ENCODE measurements at places on chromosomes 7 and 10. TPM values are rescaled to one million over a fixed set of nuclear protein-coding genes. Genes with fewer than 3 reads are reported as not detected.
A peak's percentile ranks its signal among the peaks of the same experiment; 100 is the strongest.

GRCh38 chr10:101941871-101942270 lies 98.3 kb upstream of the KCNIP2 start:
- no peak for DNase-seq

DNA sequence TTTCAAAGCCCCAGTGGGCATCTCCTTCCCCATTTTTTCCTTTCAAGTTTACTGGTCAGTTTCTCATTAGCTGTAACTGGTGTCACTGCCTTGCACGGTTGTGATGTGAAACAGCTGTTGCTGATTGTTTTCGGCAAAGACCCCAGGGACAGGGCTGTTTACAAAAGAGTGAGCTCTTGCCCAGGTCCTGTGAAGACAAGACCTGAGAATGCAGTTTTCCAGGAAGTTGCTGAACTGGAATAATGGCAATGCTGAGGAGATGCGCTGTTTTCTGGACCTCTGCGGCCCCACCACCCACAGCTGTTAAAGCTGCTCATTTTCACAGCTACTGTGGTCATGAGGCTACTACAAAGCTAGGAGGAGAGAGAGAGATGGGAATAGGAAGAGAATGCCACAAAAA lies 116.6 kb upstream of the RSU1 start:
- no peak for DNase-seq

- no peak for DNase-seq
Measured at GRCh38 chr10:100114976-100115770, 33.5 kb upstream of the CPN1 start.

DNA sequence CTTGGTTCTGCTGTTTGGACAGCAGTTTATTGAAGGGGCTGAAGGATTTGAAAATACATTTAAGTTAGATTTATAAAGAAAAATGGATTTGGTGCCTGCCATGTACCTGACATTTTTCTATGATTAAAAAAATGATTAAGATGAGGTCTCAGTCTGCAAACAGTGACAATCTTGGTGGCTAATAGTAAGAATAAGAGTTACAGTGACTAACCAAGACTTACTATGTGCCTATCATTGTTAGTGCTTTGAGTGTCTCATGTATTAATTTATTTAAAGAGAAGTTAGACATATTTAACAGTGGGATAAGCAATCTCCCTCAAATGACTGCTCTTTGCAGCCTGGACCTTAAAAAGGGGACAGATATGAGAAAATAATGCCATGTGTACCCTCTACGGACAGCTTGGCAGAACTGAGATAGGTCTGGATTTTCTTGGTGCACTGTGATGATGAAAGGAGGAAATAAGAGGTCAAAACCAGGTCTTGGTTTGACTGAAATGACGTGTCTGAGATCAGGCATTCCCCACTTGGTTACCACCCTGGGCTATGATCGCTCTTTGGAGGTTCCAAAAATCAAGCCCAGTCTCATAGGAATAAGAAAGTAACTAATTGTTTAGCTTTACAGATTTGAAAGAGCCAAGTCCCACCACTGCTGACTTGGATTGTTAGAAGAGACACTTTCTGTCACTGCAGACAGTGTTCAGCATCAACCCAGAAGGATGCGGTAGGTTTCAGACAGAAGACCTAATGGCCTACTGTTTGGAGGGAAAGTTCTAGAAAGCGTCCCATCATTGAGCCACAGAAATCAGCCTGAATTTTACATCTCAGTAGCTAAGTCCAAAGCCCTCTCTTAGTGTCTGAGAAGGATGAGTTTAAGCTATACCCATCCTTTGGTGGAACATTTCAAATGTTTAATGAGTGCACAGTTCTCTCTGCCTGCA lies 2.1 kb downstream of the CASP7 start:
- DNase-seq: no peak

GRCh38 chr10:69863580-69863979 lies 61.9 kb downstream of the COL13A1 start:
- no peak for DNase-seq

DNA sequence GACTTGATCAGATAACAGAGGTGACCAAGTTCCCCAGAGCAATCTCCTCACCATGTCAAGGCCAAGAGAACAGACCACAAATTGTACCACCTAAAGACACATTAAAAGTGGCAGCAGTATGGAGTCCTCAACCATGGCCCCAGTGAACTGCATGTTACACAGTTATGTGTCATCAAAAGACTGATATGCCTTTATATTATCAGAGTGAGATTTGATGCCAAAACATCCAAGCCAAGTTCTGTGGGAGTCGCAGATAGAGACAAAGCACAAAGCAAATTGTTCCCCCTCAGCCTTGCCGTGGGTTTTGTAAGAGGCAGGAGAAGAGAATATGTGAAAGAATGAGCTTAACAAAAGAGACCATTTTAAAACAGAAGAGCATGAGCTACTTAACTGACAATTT lies 39.2 kb upstream of the TES start:
- DNase-seq: no peak

GRCh38 chr7:113915956-113916355 lies 2.9 kb downstream of the PPP1R3A start:
- DNase-seq: no peak

DNA sequence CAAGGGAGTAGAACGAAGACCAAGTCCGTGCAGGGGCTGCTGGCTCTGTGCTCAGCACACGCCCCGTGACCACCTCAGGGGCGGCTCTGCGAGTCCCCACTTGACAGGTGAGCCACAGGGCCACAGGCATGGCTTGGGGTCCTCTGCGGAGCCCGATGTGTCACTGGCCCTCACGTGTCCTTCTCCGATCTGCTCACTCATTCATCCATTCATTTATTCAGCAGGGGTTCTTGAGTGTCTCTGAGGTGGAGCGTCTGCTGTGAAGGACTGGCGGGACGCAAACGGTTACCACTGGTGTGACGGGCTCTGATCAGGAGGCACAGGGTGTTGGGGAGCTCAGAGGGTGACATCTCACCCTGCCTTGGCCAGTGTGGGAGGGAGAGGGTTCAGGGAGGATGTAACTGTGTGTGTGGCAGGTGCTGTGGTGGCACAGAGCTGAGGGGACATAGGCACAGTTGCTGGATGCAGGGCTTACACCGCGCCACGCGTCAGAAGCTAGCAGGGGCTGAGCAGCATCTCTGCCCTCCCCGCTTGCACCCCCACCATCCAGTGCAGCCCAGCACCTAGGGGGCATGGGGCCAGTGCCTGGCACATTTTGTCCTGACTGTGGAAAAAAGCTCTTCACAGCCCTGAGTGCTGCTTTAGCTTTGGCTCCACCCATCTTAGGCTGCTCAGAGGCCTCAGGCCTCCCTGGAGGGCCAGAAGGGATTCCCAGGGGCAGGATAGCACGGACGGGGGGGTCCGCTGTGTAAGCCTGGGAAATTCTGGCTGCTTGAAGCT lies 116.8 kb downstream of the LHPP start:
- no peak for DNase-seq

DNA sequence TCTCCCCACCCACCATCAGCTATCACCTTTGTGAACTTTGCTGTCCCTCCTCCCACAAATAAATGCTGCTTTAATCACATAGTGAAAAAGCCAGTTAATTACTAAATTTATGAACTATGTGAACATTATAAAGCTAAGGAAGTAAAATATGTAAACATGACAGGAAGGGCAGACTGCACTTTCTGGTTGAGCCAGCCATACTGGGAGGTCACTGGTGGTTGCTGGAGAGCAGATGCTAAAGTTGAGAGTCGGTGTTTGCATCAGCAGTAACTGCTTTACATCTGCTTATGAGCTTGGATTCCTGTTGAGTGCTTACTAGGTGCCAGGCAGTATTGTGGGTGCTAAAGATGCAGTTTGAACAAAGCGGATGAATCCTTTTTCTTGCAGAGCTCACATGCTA lies 209.9 kb upstream of the FZD1 start:
- no peak for DNase-seq

- no peak for DNase-seq
Measured at GRCh38 chr7:116259871-116260440, 49.6 kb downstream of the TES start.

GRCh38 chr10:132139526-132139925 lies 47.2 kb upstream of the DPYSL4 start:
- DNase-seq: no peak

- DNase-seq: no peak
Measured at GRCh38 chr7:40880581-40880980, 745.8 kb downstream of the SUGCT start.

DNA sequence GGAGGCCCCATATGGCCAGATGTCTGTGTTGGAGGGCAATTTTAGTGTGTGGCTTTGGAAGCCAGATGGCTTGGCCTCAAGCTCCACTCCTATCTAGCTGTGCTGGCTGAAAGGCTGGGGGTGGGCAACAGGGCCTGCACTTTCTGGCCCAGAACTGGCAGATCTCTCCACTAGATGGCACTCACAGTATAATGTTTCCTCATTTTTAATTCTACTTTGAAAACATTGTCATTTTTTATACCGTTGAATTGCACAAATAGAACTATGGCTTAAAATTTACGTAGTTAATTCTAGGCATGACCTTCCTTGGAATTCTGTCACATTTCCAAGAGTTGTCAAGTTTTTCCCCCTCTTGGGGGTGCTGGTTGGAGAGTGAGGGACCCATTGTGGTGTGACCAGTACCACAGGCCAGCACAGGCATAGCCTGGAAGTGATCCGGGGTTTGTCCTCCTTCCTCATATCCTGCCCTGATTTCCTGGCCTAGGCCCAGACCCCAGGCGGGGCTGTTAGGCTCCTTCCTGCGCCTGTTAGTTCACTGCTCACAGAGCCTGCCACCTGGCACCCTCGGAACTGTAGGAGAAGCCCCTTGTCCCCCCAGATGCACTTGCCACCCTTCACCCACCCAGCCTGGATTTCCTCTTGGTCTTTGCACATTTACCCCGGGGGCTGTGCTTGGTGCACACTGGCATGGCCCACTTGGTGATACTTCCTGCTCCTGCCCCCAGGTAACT lies 52.8 kb downstream of the ARHGAP22 start:
- peak; percentile 42 for DNase-seq

DNA sequence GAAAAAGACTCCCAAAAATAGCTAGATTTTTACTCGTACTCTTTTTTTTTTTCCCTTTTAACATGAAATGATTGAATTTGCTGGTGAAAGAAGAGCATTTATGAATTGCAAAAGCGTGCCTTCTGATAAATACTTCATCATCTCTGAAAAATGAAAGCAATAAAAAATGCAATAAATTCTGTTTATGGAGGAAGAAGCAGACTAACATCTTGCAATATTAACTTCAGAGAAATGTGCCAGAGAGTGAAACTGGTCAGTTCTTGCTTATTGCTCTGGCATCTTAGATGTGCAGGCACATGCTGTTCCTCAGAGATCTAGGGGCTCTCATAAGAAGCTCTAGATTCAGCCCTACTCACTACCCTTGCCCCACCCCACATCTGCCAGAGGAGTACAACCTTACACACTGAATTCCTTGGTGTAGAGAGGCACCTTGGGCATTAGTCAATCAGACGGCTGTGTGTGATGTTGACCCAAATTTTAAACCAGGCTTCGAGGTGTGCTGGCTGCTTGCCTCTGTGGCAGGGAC lies 891.1 kb upstream of the GHITM start:
- DNase-seq: no peak

DNA sequence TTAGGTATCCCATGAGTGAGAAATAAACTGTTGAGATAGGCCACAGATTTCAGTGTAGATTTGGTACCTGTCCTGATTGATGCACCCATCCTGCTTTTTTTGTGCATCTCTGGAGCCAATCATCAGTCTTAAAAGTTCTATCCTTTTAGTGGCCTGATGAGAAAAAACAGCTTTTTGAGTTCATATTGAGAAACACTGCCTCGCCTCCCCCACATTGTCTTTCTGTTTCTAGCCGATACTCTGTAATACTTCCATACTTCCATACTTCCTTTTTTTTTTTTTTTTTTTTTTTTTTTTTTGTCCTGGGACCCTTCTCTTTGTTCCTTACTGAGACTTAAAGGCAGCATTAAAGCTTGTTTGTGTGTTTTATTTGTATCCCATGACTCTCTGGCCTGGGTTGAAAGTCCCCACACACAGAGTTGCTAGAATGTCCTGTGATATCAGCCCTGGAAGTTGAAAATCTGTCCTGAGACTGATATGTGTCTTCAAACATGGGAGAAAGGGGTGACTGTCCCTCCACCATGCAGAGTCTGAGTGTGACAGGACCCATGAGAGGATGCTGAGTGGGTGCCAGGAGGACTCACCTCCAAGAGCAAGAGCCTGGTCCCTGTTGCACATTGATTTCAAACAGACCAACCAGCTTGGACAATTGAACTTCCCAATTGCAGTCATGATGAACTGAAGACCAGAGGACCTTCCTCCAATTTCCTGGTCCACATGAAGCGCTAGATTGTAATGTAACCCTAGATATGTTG lies 5.7 kb downstream of the ZNF22 start:
- no peak for DNase-seq

DNA sequence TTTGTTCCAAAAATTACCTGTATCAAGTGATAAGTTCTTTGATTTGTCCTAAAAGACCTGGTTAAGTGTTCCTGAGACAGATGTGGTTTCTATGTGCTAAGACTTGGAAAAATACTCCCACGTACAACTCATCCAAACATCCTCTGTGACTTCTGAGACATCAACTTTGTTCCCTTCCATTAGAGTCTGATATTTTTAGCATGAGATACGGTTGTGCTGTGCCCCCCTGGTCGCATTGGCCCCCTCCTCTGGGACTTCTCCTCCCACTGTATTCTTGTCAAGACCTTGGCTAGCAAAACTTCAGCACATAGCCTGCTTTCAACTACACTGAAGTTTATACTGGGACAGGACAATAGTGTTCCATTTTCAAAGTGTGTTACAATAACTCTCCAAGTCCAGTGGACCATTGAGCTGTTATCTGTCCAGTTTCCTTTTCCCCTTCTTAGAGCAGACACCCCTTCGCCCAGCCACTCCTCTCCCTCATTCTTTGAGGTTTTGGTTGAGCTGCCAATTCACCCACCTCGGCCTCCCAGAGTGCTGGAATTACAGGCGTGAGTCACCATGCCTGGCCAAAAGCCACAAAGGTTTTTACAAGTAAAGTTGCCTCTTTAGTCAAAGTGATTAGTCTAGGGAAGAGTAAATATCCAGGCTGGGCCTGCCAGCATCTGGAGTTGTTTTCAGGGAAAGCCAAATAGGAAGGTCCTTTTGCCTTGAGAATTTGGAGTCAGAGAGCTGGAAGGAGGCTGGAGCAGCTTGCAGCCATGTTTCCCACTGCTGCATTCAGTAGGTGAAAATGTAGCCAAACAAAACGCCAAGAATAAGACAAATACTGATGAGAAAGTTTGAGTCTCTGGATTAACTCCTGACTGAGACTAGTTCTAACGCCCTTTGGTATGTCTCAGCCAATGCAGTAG lies 17.8 kb upstream of the PDLIM1 start:
- DNase-seq: peak; percentile 90

DNA sequence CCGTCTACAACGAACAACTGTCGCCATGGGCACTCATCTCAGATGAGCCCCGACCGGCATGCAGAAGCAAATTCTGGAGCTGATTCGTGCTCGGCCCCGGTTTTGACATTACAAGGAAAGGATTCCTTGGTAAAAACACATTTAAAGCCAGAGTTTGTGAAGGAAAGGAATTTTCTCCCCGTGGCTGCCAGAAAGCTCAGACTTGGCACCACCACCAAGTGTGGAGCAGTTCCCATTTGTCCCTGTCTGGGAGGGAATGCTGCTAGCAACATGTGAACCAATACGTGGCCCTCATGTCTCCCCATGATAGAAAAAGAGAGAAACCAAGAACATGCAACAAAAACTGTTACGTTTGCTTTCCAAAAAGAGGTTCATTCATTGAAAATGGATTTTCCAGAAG lies 55.2 kb upstream of the DDC start:
- no peak for DNase-seq

Gene ASB10
- total RNA-seq: not detected

Gene CHAT
- total RNA-seq: 0.86 TPM

Gene TMEM273
- total RNA-seq: 35.8 TPM

Gene CHPF2
- total RNA-seq: 52.3 TPM

Gene SRGN
- total RNA-seq: 91.4 TPM

Gene MMD2
- not detected for total RNA-seq

Gene NEUROD6
- not detected for total RNA-seq

Gene PTEN
- total RNA-seq: 89.9 TPM

Data from mucosa of gallbladder (tissue), 1 donor.